ENCODE measurements at places on chromosomes 2 and 18. TPM values are rescaled to one million over a fixed set of nuclear protein-coding genes. Genes with fewer than 3 reads are reported as not detected.

Gene FAM237A
- not detected for total RNA-seq

GRCh38 chr2:50948681-50949080, 83.3 kb downstream of the NRXN1 start:
- DNase-seq = no peak

Gene CKAP2L
- total RNA-seq = 2.0 TPM

DNA sequence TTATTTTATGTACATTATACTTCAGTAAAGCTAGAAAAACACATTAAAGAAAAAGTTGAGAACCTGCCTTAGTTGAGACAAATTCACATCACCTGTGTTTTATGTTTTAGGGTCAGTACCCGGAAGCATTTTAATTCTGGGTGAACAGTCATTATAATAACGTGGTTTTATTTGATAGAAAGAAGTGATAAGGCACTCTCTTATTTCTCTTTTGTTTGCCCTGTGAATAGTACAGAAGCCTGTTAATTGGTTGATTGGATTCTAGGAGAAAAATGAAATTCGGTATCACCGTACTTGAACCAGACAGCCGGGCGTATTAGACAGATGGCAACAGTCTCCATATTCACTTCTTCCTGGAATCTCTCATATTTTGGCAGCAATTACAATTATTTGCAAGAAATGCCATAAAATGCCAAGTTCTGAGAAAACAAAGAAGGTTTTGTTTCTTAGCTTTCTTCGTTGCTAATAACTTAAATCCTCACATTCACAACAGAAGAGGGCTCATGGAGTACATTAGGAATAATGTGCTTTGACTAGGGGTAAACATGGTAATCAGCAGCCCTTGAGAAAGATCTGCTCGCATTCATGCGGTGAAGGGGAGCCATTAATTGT, 168.7 kb upstream of the RASGRP3 start:
- DNase-seq = no peak

Gene HRH4
- not detected for total RNA-seq

GRCh38 chr2:117968722-117969121, 45.1 kb downstream of the CCDC93 start:
- no peak for DNase-seq

- no peak for DNase-seq
Observed at GRCh38 chr2:105194022-105194675, 47.4 kb upstream of the GPR45 start.

Gene RRM2
- 19.3 TPM for total RNA-seq

GRCh38 chr18:69817335-69817940, 130.2 kb downstream of the CD226 start:
- DNase-seq = no peak

Gene LAMA3
- 81.4 TPM for total RNA-seq

DNA sequence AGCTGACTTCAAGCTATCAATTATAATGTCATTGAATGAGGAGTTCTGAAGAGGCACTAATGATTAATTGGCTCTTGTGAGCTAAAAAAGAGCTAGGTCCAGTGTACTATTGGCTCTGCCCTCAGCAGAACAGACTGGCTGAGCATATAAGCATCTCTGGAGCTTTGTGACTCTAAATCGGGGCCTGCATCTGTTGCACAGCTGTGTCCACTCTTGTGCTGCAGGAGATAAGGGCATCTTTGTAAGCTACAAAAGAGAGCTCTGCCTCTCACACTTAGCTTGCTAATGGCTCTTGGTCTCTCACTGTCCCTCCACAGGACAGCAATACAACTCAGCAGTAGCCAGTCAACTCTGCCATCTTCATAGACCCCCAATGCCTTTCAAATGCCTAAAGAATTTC, 61.5 kb upstream of the L3MBTL4 start:
- DNase-seq = no peak

Gene MC2R
- not detected for total RNA-seq

DNA sequence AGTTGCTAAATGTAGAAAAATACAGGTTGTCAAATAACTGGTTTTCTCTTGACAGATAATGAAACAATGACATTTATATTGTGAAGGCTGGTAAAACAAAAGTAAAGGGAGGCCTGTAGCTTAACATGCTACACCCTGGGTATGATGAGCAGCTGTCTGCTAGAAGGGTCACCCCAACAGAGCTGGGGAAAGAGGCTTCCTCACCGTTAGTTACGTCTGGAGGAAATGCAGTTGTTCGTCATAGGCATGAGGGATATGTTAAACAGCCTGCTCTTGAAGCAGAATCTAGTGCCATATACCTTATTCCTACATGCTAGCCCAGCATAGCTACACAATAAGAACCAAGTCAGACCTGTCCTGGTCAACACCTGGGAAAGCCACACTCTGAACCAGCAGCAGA, 49.9 kb downstream of the LPIN2 start:
- no peak for DNase-seq

- no peak for DNase-seq
Observed at GRCh38 chr2:211259831-211260476, 703.6 kb downstream of the CPS1 start.

GRCh38 chr2:111226876-111227700, 106.4 kb downstream of the BCL2L11 start:
- DNase-seq = no peak

- no peak for DNase-seq
Observed at GRCh38 chr2:101360232-101360631, 27.1 kb downstream of the CREG2 start.

Gene SOX11
- total RNA-seq = not detected

Gene KIF1A
- total RNA-seq = 2.9 TPM

DNA sequence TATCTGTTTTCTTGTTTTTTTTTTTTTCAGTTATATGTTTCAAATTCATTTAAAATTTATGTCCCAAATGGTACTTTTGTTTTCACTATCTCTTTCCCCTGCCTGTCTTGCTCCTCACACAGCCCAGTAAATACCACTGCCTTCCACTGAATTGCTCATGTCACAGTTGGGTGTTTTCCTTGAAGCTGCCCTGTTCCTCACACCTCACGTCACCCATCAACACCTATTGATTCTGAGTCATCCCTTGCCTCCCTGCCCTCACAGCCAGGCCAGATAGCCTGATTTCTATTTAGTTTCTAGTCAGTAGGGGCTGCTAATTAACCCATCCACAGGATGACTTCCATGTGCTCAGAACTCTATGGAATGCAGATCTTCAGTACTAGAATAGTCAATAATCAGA, 25.3 kb downstream of the FSHR start:
- no peak for DNase-seq

Gene ZNF385B
- total RNA-seq = not detected

- DNase-seq = no peak
Observed at GRCh38 chr2:37084797-37085196, 479 bp downstream of the GPATCH11 start.

Gene ANKRD44
- total RNA-seq = 215 TPM

Gene HOXD10
- total RNA-seq = not detected

Gene GPR55
- total RNA-seq = 2.5 TPM

DNA sequence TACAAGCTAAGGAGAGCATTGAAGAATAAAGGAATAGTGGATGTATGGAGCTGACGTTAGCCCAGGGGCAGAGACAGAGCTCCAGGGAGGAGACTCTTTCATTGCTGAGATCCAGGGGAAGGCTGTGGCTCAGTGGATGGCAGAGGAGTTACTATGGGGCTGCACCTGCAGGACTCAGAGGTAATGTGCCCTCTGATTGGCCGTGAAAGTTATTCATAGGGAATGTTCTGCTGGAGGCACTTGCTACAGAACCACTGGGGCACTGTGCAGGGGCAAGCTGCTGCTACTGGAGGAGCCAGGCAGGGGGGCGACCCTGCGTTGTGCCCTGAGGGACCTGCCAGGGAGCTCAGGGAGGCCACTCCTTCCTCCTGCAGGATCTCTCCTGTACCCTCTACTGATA, 199.2 kb downstream of the PTPRM start:
- DNase-seq = no peak

Gene TUBA3E
- total RNA-seq = not detected

Gene ELOA2
- not detected for total RNA-seq

Gene MYO7B
- 806 TPM for total RNA-seq

Gene CCDC195
- total RNA-seq = not detected

Gene CDCA7
- total RNA-seq = 43.5 TPM

DNA sequence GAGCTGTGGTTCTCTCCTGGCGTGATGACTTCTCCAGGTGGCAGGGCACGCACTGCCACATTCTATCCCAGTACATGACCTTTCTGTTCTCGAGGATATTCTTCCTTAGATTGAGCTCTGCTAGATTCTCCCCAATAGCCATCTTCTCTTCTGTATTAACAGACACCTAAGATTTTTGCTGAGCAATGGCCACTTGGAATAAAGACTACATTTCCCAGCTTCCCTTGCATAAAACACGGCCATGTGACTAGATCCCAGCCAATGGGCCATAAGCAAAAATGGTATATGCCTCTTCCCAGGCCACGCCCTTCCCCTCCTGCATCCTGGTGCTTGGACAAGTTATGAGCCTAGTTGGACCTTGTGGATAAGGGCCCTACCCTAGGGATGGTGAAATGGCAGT, 82.1 kb downstream of the EIF2AK3 start:
- no peak for DNase-seq

- no peak for DNase-seq
Observed at GRCh38 chr18:44696892-44697291, 16.2 kb downstream of the SETBP1 start.

DNA sequence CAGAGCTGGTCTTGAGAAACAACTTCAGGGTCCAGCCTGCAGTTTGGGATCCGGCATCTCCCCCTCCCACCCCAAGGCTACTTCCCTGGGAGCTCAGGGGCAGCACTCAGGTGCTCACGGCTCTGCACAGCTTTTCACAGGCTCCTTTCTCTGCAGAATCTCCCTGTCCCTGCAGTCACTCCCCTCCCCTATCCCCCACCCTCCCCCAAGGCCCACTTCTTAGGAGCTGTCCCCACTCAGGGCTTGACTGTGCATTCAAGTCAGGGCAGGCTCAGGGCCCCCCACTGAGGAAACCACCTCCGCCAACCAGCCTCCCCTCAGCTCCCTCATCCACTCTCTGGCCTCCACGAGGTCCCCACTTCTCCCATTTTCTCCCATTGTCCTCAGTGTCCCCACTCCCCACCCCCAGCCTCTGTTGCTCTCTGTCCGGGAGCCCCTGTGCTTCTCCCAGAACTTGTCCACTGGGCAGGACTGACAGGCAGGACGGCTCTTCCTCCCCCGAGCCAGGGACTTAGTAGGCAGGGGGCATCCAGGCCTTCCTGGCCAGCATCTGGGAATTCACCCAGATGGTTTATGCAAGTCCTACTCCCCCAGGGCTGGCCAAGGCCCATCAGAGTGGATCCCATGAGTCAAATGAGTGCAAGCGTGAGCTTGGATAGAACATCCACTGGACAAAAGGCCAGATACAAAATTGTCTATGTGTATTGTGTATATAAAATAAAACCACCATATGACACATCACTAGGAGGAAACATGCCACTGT, 7.6 kb downstream of the NMUR1 start:
- no peak for DNase-seq

Gene FBXO48
- 2.6 TPM for total RNA-seq

DNA sequence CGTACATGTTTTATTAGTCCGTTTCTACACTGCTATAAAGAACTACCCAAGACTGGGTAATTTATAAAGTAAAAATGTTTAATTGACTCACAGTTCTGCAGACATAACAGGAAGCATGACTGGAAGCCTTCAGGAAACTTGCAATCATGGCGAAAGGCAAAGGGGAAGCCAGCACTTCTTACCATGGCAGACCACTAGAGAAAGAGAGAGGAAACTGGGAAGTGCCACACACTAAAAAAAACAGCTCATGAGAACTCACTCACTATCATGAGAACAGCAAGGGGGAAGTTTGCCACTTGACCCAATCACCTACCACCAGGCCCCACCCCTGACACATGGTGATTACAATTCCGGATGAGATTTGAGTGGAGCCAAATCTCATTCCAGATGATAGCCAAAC, 466.2 kb downstream of the IRS1 start:
- no peak for DNase-seq

DNA sequence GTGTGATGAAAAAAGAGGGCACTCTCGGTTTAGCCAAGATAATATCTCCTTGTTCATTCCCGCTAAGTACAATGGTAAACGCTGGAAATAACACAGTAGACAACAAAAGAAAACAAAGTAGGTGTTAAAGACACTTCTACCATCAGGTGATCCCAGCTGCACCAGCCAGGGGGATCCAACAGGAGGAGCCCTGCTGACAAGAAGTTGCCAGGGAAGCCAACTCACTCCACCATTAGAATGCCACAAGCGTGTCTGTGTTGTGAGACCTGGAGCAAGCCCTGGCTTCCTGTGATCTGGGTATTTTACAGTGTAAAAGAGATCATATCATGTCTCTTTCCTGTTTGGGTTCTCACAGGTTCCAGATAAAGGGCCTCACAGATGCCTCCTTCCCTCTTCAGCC, 117.0 kb downstream of the GRB14 start:
- no peak for DNase-seq

Gene NGEF
- total RNA-seq = 88.1 TPM

DNA sequence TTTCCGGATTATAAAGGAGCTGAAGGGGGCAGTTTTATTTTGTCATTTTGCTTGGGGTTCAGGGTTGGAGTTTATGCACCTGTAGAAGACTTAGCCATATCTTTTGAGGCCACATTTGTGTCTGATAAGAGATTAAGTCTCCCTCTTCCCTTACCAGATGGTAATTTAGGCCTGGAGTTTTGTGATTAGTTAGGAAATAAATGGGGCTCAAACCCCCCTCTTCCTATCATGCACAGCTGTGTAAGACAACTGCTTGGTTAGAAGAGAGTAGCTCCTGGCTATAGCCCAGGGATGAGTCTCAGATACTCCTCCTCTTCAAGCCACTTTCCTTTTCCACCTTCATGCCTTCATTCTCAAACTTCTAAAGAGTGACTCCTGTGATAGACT, 802 bp upstream of the SAP130 start:
- DNase-seq = no peak

DNA sequence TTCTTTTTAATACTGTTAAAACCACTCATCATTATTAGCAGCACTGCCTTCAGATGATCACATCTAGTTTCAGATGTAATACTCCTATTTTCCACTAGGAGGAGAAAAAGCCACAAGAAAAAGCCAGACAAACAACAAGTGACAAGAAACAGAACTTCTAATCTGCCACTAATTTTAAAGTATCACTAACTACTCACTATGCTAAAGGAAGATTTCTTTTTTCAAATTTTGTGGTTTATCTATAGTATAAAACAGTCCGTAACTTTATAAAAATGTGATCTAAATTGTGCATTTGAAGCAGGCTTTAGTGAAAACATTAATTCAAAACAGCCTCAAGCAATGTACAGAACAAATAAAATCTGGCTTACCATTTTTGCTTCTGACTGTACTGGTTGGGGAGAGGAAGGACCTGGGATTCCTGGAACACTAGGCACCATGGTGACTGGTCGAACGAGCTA, 56.8 kb downstream of the ATF2 start:
- DNase-seq = no peak

- no peak for DNase-seq
Observed at GRCh38 chr2:232018181-232018580, 56.7 kb downstream of the DIS3L2 start.

GRCh38 chr2:136077107-136077506, 40.8 kb downstream of the CXCR4 start:
- DNase-seq = no peak

Data from Peyer's patch (tissue), 4 donors.